Activated T-helper 1 cell treated with anti-CD3 and anti-CD28 coated beads, Interleukin-2, amount 50 U/mL, for 16 hours (primary cell): ENCODE measurements at places on chromosomes 2 and 18.

DNA sequence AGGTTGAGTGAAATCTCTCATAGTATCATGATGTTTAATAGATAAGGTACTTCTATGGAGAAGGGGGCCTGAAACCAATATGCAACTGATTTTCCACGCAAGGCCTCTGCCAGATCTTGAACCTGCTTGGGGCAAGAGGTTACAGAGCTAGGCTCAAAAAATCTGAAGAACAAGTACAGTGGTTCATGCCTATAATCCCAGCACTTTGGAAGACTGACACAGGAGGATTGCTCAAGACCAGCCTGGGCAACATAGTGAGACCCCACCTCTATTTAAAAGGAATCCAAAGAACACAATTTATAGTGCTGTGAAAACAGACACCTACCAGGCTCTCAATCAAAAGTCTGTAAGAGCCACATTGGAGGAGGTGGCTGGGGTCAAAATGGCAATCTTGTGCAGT lies 28.6 kb downstream of the HADHA start:
- no peak for DNase-seq

- DNase-seq: no peak
Measured at GRCh38 chr2:171509945-171510731, 12.1 kb upstream of the CYBRD1 start.

DNA sequence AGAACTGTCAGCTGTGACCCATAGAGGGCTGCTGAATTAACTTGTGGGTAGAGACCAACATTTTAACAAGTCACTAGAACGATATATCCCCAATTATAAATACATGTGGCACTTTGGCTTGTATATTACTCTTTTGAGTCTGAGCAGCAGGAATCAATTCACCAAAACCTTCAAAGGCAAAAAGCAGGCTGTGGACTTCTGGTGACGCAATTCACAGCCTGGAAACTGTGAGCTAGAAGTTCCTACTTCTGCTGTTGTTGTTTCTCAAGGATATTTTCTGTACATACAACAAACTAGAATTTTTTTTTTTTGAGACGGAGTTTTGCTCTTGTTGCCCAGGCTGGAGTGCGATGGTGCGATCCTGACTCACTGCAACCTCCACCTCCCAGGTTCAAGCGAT lies 37.3 kb downstream of the PTCD3 start:
- no peak for DNase-seq

DNA sequence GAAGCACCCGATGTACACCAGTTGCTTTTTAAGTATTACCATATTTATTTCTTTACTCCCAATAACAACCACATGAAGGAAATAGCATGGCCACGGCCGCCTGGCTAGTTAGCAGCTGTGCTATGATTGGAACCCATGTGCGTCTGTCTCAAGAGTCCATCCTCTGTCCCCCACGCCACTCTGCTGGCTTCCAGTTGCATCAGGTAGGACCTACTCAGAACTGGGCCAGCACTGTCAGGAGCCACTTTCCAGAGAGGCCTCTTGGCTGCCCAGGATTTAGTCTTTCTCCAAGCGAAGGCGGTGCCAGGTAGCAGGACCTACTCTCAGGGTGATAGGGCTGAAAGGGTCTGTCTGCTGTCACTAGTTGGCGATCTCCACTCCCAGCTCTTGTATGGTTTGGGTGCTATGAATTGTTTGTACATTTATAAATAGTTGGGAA lies 22.1 kb downstream of the ASB18 start:
- DNase-seq: no peak

DNA sequence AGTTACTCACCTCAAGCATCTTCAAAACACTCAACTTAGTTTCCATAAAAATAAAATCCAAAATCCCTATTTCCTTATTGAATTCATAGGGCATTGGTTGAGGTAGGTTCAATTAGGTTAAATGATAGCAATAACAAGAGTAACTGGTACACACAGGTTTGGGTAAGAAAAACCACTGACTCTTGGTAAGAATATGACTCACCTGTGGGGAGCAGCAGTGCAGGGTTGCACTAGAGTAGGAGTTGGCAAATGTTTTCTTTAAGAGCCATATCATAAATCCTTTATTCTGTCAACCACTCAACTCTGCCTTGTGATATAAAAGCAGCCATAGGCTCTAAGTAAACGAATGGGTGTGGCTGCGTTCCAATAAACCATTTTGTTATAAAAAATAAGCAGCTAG lies 71.4 kb upstream of the CDH20 start:
- DNase-seq: no peak

GRCh38 chr2:36178384-36178783 lies 177.2 kb upstream of the CRIM1 start:
- no peak for DNase-seq
